Left lobe of liver (tissue), 2 donors: ENCODE measurements at places on chromosomes 16 and 17.

- no peak for DNase-seq
These were observed 4.0 kb downstream of the PYY start for GRCh38 chr17:43949781-43950180.

GRCh38 chr16:7716660-7717550 lies 384.3 kb downstream of the RBFOX1 start:
- DNase-seq: no peak

DNA sequence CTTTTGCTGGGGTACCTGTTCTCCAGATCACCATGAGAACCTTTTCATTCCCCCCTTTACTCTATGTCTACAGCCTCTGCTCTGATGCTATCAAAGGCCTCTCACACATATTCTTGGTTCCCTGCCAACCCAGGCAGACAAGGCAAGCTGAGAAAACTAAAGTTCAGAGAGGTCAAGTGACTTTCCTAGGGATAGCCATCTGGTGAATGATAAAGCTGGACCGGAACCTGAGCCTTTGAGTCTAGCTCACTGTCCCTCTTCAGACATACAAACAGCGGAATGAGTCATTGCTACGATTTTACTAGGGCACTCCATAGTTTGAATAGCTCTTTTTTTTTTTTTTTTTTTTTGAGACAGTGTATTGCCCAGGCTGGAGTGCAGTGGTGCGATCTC lies 73.3 kb downstream of the XYLT1 start:
- no peak for DNase-seq

GRCh38 chr17:81903896-81904599 lies 2.0 kb downstream of the NPB start:
- no peak for DNase-seq

- DNase-seq: no peak
These were observed 262.5 kb downstream of the CBLN1 start for GRCh38 chr16:49019081-49019633.
